ENCODE measurements at places on chromosomes 7 and 10. TPM values are rescaled to one million over a fixed set of nuclear protein-coding genes. Genes with fewer than 3 reads are reported as not detected.

Gene ASAH2B
- 4.2 TPM for total RNA-seq

GRCh38 chr10:100730725-100731406 lies 14.5 kb upstream of the PAX2 start:
- no peak for DNase-seq

- no peak for DNase-seq
Observed at GRCh38 chr7:68222311-68222710, 1225.7 kb downstream of the TYW1 start.

DNA sequence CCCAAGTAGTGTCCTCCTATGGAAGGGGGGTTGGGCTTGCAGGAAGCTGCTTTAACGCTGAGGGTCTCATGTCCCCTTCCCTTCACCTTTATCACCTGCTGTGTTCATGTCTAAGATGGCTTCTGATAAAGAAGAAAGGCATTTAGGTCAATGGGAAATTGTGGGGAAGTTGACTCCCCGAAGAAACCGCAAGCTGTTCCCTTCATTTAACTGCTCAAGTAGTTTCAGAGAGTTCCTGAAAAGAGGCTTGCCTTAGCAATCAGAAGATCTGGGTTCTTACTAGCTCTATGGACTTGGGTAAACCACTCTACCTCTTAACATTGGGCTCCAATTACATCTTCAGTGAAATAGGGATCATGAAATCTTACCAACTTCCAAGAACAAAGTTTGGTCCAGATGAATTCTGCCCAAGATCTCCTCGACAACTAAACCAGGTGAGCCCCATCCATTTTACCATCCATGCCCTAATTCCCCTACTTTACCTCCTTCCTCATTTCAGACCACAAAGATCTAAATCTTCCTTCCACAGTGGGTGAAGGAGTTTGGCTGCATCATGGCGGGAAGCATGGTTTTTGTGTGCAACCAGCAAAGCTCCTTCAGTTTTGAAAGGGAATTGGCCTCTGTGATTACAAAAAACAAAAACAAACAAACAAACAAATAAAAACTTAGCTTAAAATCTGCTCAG lies 30.4 kb upstream of the UCN3 start:
- no peak for DNase-seq

- no peak for DNase-seq
Observed at GRCh38 chr7:138208864-138209263, 132.6 kb downstream of the AKR1D1 start.

Gene RARRES2
- total RNA-seq: not detected

Gene C7orf57
- not detected for total RNA-seq

Gene GBX1
- total RNA-seq: not detected

- no peak for DNase-seq
Observed at GRCh38 chr7:66697449-66698438, 42.8 kb upstream of the RABGEF1 start.

Gene TRIL
- total RNA-seq: not detected

DNA sequence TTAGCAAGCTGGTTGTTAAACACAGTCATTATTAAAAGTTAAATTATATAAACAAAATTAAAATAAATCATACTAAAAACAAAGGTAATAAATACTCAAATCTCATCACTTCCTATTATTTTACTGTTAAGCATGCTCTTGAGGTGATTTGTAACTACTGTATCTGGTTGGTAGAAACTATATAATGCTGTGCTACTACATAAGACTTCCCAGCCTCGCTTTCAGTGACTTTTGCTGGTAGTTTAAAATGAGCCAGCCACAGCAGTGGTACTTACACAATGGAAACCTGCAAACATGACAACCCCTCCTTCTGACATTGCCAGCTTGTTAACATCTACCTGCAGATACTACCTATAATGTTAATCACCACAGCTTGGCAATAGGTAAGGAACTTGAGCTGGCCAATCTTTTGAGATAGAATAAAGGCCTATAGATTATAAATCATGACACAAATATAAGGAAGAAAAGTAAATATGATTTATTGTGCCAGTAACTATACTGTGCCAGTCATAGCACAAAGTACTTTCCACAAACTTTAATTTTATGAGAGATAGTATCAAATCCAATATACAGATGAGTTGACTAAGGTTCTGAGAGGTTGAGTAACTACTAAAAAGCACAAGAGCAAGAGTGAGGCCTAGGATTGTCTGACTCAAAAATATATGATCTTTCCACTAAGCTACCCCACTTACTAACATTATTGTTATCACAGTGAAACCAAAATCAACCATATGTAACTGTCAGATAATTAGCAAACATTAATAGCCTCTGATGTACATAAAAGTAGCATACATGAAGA lies 181.1 kb upstream of the ASAH2 start:
- no peak for DNase-seq

GRCh38 chr10:98623176-98623575 lies 176.4 kb upstream of the HPS1 start:
- no peak for DNase-seq

Data from naive thymus-derived CD8-positive, alpha-beta T cell (primary cell).